ENCODE measurements at places on chromosomes 2 and 18.

DNA sequence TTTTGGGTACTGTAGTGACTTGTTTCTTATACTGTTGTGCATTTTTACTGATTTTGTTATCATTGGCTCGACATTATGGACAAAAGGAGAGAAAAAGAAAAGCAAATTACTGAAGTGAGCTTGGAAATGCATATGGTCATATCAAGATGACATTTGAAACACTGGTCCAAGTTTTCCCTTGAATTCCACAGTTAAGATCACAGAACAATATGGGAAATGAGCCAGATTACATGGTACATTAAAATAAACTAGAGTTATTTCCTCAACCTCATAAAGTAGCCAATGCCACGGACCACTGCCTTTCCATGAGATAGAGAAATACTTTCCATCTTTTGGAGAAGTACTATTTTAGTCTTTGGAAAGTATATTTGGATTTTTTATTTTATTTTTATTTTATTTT, 62.0 kb upstream of the SGPP2 start:
- peak; percentile 20 for DNase-seq

DNA sequence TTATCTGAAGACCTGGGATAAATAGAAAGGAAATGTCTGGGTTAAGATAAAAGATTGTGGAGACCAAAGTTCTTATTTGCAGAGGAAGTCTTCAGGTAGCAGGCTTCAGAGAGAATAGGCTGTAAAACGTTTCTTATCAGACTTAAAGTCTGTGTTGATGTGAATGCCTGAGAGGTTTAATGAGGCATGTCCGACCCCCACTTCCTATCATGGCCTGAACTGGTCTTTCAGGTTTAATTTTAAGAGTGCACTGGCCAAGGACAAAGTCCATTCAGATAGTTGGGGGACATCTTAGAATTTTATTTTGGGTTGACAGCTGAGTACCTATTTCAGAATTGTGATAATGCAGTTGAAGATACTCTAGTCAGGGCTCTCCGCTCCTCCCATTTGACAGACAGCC, 92.1 kb downstream of the ATL2 start:
- DNase-seq: no peak

DNA sequence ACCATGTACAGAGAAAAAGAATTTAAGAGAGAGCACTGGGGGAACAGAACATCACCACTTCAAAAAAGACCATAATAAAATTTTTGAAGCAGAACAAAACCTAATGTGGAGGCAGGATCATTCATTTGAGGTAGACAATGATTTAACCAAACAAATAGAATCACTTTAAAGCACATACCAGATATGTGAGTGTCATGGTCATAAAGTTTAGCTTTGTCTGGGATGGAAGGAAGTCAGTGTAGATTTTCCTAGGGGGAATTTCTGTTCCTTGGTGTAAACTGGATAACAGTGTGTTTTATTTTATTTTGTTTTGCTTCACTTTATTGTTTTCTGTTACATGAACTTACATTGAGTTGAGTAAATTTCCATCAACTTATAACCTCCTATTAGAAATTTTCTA, 120.8 kb downstream of the CRIM1 start:
- DNase-seq: no peak

GRCh38 chr2:22821458-22821857, 563.5 kb upstream of the KLHL29 start:
- DNase-seq: no peak

GRCh38 chr2:120861576-120862191, 126.0 kb downstream of the GLI2 start:
- DNase-seq: peak; percentile 97

- peak; percentile 39 for DNase-seq
Measured at GRCh38 chr2:176111309-176111663, 4.2 kb downstream of the HOXD11 start.

- DNase-seq: peak; percentile 68
Measured at GRCh38 chr2:23381084-23381483, 3.9 kb upstream of the KLHL29 start.

- DNase-seq: no peak
Measured at GRCh38 chr2:224347176-224348051, 54.5 kb downstream of the FAM124B start.

DNA sequence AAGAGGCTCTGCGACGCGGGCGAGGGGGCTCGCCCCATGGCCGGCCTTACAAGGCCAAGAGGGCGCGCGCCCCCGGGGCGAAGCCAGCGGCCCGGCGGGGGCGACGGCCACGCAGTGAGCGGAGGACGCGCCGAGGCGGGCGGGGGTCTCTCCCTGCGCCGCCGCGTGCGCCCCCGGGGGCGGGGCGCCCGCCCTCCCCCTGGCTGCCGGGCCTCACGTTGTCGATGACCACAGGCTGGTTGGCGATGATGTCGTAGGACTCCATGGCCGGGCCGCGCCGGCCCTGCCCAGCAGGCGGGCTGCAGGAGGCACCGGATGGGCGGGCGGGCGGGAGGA, 250 bp downstream of the ACTR1B start:
- no peak for DNase-seq

- no peak for DNase-seq
Measured at GRCh38 chr18:25517881-25518715, 166.1 kb upstream of the ZNF521 start.

DNA sequence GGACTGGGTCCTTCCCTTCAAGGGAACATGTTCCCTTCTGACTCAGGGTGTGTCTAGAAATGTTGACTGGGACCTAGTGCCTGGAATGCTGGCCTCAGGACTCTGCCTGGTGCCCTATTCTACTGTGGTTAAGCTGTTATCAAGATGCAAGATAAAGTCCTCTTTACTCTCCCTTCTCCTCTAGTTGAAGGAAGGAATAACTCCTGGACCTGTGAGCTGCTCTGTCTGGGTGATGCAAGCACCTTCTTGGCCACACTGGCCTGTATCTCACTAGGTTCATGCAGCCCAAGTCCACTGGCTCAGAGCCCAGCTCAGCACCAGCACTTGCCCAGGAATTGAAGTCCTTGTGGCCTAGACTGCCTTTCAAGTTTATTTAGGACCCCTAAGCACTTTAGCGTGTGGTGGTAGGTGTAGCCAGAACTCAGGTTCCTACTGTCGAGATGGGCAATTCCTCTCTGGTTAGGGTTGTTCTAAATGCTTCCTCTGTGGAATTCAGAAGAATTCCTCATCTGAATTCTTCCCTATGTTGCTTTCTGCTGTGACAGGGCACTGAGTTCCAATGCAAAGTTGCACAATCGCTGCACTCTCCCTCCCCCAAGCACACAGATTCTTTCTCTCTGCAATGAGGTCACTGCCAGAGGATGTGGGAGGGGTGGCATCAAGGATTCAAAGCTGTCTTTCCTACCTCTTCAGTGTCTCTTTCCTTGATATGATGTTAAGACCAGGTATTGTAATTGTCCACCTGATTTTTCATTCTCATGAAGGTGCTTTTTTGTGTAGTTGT, 54.7 kb downstream of the VWC2L start:
- DNase-seq: peak; percentile 72

GRCh38 chr2:84628486-84628885, 112.2 kb downstream of the DNAH6 start:
- DNase-seq: no peak

- no peak for DNase-seq
Measured at GRCh38 chr2:240783819-240784621, 36.0 kb downstream of the KIF1A start.

DNA sequence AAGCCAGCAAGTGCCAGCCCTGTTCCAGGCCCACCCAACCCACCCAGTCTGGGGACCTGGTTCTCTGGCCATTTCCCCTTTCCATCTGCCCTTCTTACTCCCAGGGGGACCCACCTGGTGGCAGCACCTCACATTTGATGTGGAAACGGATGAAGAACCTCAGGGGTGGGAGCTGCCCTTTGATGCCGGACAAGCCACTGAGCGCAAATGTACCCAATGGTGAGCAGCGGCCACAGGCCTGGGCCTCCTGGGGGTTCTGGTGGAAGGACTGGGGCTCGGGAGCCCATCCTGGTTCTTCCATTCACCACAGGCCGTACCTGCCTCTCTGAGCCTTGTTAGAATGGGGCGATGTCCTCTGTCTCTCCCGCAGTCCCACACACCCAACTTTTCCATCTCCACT, 84.7 kb downstream of the EPAS1 start:
- DNase-seq: no peak

DNA sequence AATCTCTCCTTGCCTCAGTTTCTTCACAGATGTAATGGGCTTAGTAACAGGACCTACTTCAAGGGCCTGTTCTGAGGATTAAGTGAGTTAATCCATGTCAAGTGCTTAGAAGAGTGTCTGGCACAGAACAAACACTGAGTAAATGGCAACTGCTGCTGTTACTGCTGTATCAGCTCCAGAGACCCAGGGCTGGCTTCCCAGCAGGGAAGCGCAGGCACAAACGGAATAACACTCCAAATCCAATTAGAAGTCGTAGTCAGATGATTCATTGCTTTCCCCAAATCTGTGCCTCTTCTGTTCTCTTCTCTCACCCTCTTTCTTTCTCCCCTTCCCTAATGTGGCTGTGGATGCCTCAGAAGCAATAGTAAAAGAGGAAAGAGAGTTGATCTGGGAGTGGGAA, 101.1 kb upstream of the FZD7 start:
- DNase-seq: no peak

DNA sequence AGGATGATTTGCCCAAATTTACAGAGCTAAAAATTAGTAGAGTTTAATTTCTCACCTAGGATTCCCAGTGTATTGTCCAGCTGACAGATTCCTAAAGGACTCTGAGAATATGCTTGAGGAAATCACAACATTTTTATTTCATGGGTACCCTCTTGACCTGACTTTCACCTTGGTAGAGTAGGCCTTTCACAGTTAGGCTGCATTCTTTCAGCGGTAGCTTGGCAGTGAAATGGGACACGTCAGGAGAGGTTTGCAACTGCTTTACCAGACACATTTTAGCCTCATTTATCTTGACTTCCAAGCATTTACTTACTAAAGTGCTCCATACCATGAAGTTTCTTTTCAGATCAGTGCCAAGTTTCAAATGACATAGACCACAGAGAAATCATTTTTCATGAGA, 937.9 kb upstream of the LRRTM1 start:
- DNase-seq: no peak

DNA sequence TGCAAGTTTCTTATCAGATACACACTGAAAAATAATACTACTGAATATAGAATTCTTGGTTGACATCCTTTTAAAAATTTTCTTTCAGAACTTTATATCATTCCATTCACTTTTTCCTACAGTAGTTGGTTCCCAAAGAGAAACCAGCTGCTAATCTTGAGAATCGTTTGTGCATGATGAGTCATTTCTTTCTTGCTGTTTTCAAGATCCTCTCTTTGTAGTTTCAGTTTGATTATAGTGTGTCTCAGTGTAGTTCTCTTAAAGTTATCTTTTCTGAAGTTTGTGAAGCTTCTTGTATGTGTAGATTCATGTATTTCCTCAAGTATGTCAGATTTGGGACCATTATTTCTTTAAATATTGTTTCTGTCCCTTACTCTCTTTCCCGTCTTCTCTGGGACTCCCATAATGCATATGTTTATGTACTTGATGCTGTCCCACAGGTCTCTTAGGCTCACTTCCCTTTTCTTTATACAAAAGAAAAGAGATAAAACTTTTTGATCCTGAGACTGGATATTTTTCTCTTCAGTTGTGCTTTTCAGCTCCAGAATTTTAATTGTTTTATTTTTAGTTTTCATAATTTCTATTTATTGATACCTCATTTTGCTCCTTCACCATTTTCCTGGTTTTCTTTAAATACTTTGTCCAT, 801.0 kb downstream of the TDRD15 start:
- no peak for DNase-seq

- no peak for DNase-seq
Measured at GRCh38 chr2:621303-622099, 55.7 kb downstream of the TMEM18 start.

- no peak for DNase-seq
Measured at GRCh38 chr18:12891561-12891960, 7.5 kb upstream of the PTPN2 start.

DNA sequence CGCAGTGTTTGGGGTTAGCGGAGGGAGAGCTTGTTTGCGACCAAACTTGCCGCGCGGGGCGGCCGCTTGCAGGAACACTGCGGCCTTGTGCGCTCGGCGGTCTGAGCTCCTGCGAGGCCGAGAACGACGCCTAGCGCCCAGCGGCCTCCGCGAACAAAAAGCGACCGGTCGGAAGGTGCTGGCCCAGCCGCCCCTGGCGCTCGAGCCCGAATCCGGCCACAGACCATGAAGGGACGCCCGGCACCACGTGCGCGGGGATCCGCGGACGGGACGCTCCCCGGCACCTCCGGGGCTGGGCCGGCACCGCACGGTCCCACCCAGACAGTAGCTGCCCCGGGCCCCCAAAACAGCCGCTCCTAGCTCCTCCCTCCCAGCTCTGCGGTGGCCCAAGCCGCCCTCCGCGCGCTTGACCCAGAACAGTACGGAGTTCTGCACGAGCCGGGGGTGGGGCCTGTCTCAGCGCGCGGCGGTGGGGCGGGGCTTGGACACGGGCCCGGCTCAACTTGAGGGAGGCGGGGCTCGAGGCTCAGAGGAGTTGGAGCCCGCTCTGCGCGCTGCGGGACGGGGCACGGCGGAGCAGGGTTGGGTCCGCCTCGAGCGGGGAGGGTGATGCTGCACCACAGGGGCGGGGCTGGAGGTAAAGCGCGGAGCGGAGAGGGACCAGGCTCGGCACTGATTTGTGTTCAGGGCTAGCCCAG, 664 bp upstream of the IMPA2 start:
- peak; percentile 97 for DNase-seq

DNA sequence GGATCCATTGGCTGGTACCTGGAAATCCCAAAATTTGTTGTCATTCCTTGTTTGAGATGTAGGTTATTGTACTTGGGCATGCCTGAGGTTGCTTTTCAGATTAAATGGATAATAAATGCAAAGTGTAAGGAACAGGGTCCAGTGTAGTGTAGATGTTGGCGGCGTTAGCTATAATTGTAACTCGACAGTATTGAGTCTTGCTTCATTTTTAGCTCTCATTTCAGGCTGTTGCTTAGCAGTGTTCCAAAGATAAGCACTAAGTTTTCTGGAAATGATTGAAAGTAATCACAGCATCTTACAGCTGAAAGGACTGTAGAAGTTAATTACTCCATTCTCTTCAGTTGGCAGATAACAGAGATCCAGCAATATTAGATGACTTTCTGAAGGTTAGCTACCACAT, 47.8 kb upstream of the SPTBN1 start:
- no peak for DNase-seq

DNA sequence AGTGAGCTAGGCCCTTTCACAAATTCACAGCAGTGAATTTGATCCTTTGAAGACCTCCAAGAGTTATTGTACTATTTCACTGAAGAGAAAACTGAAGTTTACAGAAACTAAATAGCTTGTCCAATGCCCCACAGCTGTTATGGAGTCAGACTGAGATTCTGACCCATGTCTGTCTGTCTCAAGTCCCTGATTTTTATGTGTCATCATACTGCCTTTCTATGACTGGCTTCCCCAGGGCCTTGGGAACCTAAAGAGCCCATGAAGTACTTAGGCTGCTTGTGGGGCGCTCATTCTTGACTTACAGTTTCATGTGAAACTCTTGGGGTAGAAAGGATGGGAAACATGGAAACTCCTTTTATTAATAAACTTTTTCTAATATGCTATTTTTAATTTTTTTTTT, 107.7 kb downstream of the ATL2 start:
- DNase-seq: no peak

- peak; percentile 17 for DNase-seq
Measured at GRCh38 chr2:144249035-144249637, 270.8 kb downstream of the ZEB2 start.

Measured in fibroblast of lung (primary cell).